ENCODE measurements at places on chromosomes 1 and 21.

- no peak for DNase-seq
These were observed 48.3 kb downstream of the IGSF21 start for GRCh38 chr1:18155881-18156385.

DNA sequence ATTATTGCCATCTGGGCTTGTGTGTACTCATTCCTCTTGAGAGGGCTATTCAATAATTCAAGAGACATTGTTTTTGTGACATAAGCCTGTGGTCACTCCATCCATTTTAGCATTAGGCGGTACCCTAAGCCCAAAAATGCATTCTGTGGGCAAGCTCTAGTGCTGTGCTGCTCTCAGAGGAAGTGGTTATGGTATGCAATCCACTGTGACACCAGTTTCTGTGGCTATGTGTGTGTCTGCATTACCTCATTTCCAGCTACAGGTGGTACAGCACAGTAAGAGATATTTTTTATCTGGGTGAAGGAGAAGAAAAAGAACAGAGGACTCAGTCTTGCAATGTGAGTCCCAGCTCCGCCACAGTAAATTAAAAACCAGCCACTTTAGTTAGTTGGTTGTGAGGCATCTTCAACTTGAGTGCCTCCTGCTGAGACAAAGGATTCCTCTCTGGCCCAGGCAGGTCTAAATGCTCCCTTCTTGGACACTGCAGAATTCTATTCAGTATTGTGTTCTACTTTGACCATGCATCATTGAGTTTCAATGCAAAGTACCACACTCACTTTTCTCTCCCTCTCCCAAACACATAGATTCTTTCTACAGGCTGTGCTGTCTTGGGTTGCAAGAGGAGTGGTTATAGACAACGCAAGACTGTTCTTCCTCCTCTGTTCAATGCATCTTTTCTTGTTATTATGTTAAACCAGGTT lies 777.8 kb upstream of the BRINP3 start:
- DNase-seq = no peak

- DNase-seq = no peak
These were observed 42.3 kb downstream of the MDM4 start for GRCh38 chr1:204558467-204558866.

- DNase-seq = no peak
These were observed 37.6 kb downstream of the CENPF start for GRCh38 chr1:214640431-214641213.

DNA sequence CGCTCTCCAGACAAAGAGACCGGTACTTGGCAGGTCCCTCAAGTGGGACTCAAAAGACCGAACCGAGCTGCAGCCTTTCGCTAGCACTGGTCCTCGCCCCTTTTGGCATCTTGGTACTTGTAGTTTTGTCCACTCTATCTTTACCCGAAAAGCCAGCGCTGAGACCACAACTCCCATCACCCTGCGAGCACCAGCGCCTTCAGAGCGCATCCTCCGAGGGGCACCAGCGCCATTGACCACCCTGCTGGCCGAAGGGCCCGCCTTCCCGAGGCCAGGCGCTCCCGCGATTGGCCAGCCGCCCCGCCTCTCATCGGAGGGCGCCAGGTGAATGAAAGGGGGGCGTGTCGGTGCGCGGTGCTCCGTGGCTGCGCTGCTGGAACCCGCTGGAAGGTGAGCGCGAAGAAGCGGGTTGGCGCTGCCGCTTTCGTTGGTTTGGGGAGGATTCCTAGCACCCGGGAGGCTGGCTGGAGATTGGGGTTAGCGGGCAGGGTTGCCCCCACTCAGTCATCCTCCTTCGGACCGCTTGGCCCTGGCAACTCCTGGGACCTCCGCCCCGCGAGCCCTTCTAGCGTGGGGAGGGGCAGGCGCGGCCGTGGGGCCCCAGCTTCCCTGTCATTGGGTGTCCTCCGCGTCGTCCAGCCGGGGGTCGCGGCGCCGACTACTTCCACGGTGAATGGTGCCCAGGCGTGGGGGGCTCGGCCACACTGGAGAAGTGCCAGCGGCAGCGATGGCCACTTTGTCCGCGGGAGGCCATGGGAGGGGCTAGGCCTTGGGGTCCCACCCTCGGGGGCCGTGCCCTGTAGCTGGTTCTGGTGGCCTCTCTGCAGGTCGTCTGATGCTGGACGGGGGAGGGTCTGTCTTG lies at the start of gene ZBTB8B:
TSS of gene ZBTB8B (plus strand) at position 357 of the 862 bp plus-strand sequence. CDS start 5,553 bp downstream, outside the sequence.
- peak; percentile 97 for DNase-seq

DNA sequence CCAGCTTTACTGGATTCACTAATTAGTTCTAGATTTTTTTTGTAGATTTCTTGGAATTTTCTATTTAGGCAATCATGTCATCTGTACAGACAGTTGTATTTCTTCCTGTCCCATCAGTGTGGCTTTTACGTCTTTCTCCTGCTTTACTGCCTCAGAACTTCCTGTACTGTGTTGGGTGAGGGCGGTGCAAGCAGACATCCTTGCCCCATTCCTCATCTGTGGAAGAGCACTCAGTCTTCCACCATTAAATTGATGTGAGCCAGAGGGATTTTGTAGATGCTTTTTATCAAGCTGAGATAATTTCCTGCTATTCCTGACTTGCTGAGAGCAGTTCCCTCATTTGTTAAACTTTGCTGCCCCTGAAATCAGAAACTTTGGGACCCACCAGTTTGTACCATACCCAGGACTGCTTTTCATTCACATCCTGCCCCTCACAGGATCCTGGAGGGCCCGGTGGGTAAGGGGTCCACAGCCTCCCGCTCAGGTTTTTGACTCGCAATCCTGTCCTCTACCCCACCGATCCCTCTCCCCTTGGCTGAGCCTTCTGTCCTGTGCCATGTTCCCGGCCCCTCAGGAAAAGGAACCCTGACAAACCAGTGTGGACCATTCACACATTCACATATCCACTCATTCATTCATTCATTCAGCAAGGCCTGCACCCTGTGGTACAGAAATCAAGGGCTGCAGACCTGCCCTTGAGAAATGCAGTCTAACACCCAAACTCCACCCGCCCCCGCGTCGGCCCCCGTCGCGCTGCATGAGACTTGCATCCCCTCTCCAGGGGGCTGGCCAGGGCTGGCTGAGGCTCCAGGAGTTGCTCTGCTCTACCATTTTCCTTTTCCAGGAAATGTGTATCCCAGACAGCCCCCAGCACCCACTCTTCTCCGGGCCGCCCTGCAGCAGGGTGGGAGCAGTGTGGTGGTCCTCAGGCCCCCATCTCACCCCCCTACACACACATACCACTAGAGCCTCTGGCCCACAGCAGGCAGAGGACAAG lies 246.5 kb upstream of the VAMP3 start:
- DNase-seq = no peak

DNA sequence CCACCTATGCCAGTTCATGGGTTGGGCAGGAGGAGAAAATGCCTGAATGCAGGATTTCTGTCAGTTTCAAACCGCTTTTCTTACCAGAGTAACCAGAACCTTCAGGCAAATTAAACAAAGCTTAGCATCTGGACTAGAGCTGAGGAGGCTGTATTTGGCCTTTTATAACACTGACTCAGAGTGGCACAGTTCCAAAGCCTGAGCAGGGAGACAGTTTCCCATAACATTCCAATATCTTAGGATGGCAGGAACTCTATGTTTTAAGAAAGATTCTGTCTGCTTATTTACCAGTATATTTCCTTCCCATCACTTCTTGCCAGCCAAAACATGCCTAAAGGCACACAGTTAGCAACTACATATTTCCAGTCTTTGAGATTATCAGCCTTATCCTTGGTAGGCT lies 46.8 kb downstream of the UBR4 start:
- DNase-seq = no peak

DNA sequence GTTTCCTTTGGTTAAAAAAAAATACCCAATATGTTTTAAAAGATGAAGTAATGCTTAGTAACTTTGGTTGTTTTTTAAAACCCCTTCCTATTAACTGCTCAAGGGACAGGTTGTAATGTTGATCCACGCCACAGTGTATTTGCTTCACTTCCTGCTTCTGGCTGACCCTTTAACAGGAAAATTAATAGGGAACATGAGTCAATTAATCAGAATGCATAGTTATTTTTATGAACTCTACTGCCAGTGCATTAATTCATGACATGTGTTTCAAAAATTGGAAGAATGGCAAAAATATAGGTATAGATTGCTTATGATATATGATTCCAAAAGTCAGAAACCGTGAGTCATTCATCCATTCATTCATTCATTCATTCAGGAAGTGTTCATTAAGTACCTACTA lies 204.8 kb downstream of the SETD4 start:
- no peak for DNase-seq

GRCh38 chr1:2556277-2556677 lies at the start of gene TNFRSF14:
Gene TNFRSF14, plus strand, starts transcription at chr1:2556371. Its CDS starts 294 bp downstream, at chr1:2556665.
- no peak for DNase-seq

GRCh38 chr1:219518168-219518906 lies 94.6 kb downstream of the ZC3H11B start:
- no peak for DNase-seq

GRCh38 chr1:210654176-210654981 lies 325.7 kb downstream of the HHAT start:
- DNase-seq = no peak

GRCh38 chr1:100972185-100972584 lies 53.4 kb downstream of the DPH5 start:
- DNase-seq = no peak

DNA sequence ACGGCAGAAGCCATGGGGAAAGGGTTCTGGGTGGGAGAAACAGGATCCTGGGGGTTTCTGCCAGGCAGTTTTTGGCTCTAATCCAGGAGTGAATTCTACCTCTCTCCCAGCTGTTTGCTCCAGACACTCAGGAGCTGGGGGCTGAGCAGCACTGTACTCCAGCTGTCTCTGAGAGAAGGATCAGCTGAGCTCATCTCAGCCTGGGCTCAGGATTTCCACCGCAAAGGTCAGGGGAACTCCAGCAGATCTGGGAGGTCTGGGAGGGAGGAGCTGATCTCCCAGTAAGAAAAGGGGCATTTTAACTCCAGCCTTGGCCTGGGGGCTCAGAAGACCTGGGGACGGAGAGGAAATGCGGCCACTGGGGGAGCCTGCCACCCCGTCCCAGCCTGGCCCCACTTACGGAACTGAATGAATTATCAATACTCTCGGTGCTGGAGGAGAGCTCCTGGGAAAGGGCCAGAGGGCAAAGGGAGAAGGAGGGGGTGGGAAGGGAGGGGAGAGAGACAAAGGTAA lies 17.3 kb downstream of the PI4KB start:
- DNase-seq = peak; percentile 82

- no peak for DNase-seq
These were observed 2.1 kb downstream of the CAPZB start for GRCh38 chr1:19483261-19483660.

GRCh38 chr1:52880206-52880605 lies 37.6 kb downstream of the ZYG11A start:
- DNase-seq = no peak

DNA sequence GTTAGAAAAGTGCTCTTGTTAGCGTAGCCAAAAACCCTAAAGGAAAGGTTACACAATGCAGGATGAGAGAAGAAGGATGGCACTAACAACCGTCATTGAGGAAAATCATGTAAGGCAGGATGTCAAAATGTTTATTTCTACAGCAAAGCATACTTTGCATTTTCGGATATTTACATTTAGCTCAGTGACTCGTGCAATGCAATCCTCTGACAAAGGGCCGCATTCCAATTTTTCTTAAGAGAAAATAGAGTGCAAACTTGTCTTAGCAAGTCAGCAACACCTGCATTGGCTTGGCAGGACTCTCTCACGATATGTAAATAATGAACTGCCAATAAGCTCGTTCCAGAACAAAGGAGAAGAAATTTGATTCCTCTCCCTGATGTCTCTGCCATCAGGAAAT lies 33.3 kb downstream of the TIAM1 start:
- no peak for DNase-seq

DNA sequence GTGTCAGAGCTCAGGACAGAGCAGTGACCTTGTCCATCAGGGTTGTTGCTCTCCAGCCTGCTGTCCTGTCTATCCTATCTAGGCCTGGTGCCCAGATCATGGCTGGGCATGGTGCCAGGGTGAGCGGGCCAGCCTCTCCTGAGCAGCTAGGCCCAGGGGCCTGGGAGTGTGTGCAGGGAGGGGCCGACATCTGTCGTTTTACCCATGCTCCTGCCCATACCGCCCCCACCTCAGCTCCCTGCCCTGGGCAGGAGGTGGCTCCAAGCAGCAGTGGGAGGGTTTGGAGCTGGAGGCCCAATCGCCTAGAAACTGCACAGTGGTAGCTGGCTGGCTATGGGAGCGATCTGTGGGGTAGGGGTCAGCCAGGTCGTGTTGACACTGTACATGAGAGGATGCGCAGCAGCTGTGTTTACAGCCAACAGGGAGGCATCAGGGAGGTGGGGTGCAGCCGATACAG lies 6.5 kb downstream of the INSRR start:
- DNase-seq = no peak

All from ecto neural progenitor cell (in vitro differentiated cells).